ENCODE measurements at places on chromosomes 11 and 22.

DNA sequence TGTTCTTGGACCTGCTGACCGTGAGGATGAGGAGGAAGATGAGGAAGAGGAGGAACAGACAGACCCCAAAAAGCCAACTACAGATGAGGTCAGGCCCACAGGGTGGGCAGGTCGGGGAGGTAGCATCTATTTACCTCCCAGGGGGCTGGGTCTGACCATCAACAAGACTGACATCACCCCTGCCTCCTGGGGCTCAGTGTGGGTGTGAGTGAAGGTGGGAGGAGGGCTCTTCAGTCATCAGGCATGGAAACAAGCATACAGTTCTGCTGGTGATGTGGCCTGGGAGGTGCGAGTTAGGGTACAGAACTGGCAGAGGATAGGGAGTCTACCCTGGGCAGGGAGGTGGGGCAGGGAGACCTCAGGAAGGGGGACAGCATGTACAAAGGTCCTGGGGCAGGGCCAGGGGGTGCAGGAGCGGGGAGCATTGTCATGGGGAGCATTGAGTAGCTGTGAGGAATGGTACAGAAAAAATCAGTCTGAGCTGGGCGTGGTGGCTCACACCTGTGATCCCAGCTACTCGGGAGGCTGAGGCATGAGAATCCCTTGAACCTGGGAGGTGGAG is 8.9 kb downstream of the PLCB3 start:
- no peak for DNase-seq

DNA sequence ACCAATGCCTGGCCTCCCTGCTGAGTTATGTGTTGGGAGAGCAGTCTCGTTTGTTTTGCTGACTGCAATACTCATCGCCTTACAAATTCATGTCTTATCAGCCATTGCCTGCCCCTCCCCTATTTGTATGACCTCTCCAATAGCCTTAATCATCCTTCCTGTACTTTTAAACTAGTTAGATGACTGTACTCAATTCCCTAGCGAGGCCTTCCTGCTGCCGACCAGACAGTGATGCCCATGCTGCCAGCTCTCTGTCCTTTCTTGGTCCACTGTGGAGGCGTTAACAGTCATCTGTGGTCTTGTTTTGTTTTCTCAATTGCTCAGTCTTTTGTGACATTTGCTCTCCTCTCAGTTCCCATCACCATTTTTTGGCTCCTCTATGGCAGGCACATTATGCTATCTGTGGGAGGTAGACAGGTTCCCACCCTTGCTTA is 20.3 kb upstream of the YPEL1 start:
- DNase-seq, result no peak

GRCh38 chr11:71499125-71499524 is 27.9 kb upstream of the KRTAP5-7 start:
- no peak for DNase-seq

- DNase-seq, result no peak
Measured at GRCh38 chr11:844693-845644, 2.3 kb downstream of the TSPAN4 start.
